Stimulated activated CD4-positive, alpha-beta T cell treated with anti-CD3 and anti-CD28 coated beads, Interleukin-4, amount 100 ng/mL, for 1 hour (primary cell): ENCODE measurements at places on chromosomes 3 and 15.

DNA sequence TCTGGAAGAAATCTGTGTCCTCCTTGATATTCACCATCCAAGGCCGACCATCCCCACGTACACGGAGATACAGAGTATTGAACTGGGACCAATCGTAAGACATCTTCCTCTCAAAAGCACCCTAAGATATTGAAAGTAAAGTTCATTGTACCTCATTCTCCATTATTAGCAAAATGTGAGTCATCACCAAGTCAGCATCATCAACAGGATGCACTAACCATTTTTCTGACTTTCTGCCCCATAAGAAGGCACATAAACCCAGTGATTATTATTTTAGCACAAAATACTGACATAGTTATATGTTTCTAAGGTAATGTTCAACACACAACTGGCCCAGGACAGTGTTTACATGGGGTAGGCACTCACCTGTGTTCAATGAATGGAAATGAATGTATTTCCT, 7.4 kb downstream of the NDUFAF1 start:
- no peak for DNase-seq

DNA sequence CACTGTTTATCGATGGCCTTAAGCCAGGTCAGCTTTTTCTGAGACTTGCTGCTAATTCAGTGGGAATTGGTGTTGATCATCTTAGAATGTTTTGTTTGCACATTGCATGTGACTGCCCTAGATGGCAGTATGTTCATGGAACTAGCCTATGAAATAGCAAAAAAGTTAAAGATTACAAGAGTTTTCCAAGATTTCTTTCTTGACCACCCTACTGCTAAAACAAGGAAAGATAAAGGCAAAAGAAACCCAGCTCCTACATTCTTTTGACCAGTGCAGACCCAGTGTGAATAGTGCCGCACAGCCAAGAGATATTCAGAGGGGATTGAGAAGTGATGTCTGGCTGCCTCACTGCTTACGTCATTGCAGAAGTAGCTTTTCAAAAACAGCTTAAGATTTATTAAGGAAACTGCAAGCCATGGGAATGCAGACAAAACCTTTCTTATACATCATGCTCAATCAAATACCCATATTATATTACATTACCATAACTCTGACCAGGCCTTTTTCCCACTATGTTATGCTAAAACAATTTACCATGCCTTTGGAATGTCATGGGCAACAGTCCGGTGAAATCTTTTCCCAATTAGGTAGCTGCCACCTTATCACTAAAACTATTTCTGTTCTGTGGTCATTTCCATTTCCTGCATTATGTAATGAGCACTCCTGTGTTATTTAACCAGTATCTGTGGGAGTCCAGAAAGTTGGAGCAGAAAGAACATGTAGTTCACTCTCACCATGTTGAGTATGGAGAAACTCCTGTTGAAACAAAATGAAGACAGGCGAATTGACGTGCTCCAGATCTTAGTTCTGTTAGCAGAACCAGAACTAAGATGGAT, 6.0 kb downstream of the PHLDB2 start:
- no peak for DNase-seq

- DNase-seq = no peak
These were observed 31.3 kb downstream of the TKT start for GRCh38 chr3:53224536-53224935.

DNA sequence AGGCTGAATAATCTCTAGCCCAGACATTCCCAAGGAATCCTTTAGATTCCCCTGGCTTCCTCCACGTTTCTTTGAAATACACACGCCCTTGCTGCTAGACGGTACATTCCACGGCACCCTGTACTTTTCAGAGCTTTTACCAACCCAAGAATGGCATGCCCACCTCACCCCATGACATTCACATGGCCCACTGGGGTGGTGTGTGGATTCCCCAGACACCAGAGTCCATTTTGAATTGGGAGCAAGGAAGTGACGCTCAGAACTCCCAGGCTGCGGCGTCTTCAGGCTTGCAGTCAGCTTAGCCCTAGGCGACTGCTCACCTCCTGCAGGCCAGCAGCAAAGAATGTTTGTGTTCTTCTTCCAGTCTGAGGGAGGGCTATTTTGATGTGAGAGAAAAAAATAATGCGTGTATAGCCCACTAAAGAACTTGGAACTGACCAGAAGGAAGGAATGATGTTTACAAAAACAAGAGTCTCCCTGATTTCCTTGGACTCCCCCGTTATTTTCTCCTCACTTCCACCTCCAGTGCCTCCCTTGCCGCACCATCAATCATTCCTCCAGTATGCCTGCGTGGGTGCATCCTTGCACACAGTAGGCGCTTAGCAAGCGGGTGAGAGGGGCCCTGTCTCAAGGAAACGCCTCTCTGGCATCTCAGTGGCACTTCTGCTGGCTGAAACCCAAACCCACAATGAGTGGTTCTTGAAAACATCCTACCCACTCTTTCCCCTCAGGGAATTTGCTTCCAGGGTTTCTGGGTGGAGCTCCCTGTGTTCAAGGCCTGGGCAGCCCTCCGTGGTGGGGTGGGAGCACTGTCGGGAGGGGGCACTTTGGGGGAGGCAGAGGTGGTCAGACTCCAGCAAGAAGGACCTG, 59.9 kb downstream of the SMAD6 start:
- DNase-seq = no peak
